ENCODE measurements at places on chromosomes 5 and 9.

GRCh38 chr5:101677961-101678360, 618.1 kb downstream of the SLCO4C1 start:
- no peak for DNase-seq

DNA sequence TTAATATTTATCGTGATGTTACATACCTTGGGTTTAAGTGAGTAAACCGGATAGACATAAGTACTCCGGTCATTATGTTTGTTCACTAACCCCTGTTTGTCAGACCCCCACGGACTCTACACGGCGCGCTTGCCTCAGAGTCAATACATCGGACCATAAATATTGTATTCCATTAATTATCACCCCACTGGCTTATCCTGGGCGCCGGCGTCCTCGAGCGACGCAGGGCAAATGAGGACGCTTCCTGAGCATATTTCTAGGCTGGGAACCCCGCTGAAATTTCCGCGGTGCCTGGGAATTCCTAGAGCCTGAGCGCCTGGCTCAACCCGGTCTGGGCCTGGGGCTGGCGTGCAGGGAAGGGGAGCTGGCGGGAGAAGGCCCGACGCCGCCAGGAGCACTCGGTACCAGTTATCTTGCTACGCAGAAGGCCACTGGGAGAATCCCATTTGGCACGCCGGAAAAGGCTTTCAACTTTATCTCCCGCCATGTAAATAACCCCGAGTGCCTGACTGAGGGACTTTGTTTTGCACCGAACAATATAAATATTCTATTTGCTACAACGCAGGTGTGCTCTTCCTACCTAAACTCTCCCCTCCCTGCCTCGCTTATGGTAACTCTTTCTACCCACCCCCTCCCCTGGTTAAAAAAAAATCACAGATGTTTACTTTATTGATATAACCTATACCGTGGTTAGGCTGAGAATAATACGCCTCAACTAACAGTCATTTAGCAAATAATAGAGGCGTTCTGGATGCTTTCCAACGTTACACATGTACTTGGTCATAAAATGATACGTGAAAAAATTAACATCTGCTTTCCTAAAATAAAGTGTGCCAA, 19.4 kb downstream of the NR2F1 start:
- no peak for DNase-seq

GRCh38 chr5:145903867-145904266, 31.1 kb upstream of the GRXCR2 start:
- DNase-seq, result no peak

DNA sequence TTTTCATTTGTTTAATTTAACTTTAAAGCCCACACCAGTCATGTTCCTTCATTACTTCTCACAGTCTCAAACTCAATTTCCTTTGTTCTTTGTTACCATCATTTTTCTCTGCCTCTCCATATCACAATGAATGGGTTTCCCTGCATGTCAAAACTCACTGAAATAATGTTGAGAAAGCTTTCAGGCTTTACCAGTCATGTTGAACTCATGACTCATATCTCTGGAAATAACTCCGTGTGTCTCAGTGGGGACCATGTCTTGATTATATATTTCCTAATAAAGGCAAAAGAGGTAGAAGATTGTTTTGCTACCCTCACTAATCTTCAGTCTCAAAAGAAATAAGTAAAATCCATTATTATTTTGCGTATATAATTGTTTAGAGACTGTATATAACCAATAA, 231.2 kb downstream of the CHSY3 start:
- DNase-seq, result no peak

GRCh38 chr5:32842813-32843530, 131.9 kb downstream of the NPR3 start:
- DNase-seq, result no peak

DNA sequence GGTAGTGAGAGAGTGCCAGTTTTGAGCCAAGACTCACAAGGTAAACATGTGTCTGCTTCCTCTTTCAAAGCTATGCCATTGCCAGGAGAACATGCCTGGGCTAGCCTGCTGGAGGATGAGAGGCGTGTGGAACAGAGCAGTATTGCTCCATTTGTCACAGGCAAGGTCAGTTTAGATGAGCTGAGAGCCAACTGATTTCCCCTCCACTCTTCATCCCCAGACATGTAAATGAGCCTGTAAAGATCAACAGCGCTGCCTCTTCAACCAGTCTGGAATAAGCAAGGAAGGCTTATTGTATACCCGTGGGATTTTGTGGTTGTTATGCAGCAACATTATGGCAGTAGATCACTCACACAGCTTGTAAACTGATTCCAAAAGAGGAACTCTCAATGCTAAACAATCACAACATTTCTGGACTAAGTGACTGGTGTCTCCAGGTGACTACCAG, 8.2 kb upstream of the GDNF start:
- DNase-seq, result no peak

DNA sequence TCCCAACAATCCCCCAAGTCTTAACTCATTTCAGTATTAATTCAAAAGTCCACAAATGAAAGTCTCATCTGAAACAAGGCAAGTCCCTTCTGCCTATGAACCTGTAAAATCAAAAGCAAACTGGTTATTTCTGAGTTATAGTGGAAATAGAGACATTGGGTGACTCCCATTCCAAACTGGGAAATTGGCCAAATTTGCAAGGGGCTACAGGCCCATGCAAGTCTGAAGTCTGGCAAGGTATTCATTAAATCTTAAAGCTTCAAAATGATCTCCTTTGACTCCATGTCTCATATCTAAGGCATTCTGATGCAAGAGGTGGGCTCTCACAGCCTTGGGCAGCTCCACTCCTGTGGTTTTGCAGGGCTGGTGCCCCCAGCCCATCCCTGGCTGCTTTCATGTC, 167.9 kb downstream of the HTR1A start:
- no peak for DNase-seq

- no peak for DNase-seq
These were observed 212.8 kb upstream of the ATP10B start for GRCh38 chr5:161064781-161065180.

GRCh38 chr9:111799506-111799905, 4.8 kb upstream of the SHOC1 start:
- no peak for DNase-seq

DNA sequence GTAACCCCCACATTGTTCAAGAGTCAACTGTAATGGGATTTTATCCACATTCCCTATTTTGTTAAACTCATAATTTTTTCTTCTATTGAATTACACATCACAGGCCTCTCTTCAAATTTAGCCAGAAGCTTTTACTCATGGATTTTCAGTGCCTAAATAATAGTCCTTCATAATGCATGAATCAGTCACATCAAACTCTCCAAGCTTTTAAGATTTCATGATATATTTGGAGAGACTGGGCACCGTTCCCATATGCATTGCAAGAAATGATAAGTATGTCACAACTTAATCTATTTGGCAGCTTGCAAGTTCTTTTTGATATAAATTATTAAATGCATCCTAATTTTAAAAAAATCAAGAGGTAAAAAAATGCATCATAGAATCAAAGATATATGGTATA, 465.9 kb downstream of the DMAC1 start:
- DNase-seq, result no peak

DNA sequence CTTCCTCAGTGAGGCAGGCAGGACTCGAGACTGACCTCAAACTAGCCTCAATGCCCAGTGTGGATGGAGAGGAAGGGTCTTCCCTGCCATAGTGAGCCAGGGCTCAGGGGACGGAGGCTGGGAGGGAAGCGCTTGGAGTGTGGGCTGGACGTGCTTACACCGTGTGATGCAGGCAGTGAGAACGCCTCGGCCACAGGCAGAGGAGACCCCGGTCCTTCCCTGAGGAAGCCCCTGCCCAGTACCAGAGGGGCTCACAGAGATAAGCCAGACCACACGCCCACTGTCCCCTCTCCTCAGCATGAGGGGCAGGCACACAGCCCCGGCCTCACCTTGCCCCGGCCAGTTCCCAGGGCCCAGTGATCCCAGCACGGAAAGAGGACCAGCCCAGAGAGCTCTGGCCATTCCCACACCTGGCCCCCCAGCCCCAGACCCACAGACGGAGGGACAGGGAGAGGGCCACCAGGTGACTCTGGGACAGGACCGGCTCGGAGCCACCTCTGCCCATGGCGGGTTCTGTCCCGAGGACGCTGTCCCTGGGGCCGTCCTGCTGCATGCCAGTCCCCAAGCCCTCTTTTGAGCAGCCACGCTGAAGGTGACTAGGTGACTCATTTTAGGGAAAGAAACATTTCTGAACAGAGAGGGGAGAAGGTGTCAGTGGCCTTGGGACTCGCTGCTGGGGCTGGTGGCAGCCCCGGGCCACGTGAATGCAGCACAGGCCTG, 6.0 kb upstream of the NSMF start:
- DNase-seq, result no peak

- DNase-seq, result no peak
These were observed 81.6 kb upstream of the NFIB start for GRCh38 chr9:14395317-14396082.

Measured in CD4-positive, alpha-beta T cell treated with Interleukin-1 beta for 1 hour (primary cell).